ENCODE measurements at places on chromosomes 5 and 9. TPM values are rescaled to one million over a fixed set of nuclear protein-coding genes. Genes with fewer than 3 reads are reported as not detected.

- no peak for DNase-seq
Observed at GRCh38 chr5:6372251-6373080, 5.9 kb downstream of the MED10 start.

Gene NUDT12
- 1.6 TPM for total RNA-seq

Gene PCDHB14
- total RNA-seq, result under 0.01 TPM

GRCh38 chr9:86649913-86650312 is 295.7 kb upstream of the TUT7 start:
- no peak for DNase-seq

DNA sequence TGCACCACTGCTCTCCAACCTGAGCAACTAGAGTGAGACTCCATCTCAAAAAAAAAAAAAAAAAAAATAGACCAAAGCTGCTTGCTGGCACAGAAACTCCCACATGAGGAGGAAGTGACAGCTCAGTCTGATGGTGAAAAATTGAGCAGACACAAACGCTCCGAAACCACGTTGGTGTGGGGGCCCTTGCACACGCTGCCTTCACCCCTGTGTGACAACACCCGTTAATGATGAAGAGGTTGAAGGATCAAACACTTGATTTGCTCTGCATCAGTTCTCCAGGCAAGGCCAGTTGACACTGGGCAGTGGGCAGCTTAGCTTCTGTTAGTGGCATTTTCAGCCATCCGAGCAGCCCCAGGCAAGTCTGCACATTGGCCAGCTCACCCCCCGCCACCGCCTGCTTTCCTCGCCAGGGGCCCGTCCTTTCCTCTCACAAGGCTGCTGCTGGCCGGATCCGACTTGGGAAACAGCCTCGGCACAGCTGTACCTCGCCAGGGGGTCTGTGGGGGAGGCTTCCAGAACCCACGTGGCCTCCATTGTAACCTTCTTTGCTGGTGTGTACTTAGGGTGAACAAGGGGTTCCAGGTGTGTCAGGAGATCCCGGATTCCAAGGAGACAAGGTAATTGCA is 79.8 kb downstream of the COL27A1 start:
- no peak for DNase-seq

GRCh38 chr5:71013575-71013974 is 11.6 kb downstream of the NAIP start:
- DNase-seq, result no peak

DNA sequence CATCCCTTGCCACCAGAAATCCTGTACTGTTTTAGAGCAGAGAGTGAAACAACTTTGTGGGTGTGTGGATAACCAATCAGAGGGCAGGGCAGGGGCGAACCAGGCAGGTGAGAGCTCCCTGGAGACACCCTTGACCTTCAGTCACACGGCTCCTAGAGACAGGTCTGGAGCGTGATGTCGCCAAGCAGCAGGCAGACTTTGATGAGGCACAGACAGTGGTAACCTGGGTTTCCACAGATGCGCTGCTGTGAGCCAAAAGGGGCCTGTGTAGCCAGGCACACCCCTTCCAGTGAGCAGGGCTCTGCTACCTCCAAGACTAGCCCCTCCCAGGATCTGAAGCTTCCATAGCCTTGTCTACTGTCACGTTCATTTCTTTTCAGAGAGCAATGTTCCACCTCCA is 317.8 kb upstream of the ADCY2 start:
- DNase-seq, result no peak

All from hematopoietic multipotent progenitor cell (in vitro differentiated cells).